Pons (tissue), 1 donor: ENCODE measurements at places on chromosomes 5 and 9.

DNA sequence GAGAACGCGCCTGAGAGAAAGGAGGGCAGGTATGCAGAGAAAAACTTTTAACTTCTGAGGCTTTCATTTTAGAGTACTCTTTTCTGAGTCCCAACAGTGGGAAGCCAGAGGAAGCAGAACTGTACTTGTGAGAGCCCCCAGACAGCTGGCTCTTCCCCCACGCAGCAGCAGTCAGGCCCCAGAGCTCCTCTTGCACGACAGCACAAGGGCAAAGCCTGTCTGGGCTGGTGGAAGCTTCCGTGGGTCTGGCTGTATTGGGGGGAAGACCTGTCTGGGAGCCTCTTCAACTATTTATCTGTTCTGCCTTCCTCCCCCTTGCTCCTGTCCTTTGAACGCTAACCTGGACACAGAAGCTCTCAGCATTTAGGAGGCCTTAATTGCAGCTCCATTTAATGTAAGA lies 68.2 kb downstream of the THBS4 start:
- no peak for DNase-seq

DNA sequence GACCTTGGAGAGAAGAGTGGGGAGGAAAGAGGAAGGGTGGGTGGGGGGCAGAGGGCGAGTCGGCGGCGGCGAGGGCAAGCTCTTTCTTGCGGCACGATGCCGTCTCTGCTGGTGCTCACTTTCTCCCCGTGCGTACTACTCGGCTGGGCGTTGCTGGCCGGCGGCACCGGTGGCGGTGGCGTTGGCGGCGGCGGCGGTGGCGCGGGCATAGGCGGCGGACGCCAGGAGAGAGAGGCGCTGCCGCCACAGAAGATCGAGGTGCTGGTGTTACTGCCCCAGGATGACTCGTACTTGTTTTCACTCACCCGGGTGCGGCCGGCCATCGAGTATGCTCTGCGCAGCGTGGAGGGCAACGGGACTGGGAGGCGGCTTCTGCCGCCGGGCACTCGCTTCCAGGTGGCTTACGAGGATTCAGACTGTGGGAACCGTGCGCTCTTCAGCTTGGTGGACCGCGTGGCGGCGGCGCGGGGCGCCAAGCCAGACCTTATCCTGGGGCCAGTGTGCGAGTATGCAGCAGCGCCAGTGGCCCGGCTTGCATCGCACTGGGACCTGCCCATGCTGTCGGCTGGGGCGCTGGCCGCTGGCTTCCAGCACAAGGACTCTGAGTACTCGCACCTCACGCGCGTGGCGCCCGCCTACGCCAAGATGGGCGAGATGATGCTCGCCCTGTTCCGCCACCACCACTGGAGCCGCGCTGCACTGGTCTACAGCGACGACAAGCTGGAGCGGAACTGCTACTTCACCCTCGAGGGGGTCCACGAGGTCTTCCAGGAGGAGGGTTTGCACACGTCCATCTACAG lies 760 bp downstream of the NPR3 start:
- DNase-seq = no peak

DNA sequence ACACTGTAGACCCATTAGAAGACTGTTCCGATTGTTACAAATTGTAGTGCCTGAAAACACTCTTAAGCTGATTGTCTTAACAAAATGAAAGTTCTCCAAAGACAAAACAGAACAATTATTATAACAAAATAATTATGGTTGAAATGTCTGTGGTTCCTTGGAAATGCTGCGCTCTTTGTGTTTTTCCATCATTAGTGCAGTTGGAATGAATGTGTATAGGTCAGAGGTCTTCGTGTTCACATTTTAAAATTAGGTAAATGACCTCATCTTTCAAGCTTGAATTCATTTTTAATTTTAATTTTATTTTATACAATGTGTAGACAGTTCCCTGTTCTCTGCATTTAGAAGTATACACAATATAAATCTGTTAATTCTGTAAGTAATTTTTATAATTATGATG lies 56.7 kb upstream of the NXNL2 start:
- DNase-seq = no peak

- no peak for DNase-seq
Observed at GRCh38 chr5:116441223-116441622, 133.4 kb downstream of the SEMA6A start.

DNA sequence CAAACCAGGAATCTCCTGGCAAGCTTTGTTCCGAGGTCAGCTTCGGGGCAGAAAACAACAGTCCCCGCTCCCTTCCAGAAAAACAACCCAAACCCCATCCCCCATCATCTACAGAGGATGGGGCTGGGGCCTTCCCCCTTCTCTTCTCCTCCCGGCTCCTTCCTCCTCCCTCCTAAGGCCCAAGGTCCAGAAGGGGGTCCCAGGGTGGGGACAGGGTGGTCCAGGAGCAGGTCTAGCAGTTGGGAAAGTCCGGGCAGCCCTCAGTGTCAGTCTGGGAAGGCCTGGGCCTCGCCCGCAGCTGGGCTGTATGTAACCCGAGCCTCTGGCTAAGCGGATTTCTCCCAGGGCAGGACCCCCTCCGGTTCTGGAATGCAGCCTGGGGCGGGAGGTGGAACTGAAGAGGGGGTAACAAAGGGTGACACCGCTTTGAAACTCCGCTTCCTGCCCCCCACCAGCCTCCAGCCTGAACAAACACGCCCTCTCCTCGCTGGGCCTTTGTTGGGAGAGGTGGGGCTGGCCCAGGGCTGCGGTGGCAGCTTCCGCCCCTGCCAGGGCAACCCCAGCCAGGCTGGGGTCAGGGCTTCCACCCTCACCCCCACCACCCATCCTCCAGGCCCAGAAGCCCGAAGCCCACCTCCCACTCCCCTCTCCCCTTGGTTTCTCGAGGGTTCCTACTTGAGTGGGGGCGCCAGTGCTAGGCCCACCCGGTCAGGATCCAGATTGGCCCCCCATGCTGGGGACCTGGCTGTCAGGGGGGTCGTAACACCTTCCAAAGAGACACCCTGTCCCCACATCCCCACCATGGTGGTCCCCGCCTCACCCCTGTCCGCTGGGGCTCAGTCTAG lies 63.5 kb downstream of the C9orf50 start:
- no peak for DNase-seq

- no peak for DNase-seq
Observed at GRCh38 chr5:1245905-1246576, 20.9 kb downstream of the SLC6A18 start.

- DNase-seq = no peak
Observed at GRCh38 chr5:76404223-76405211, 1.4 kb downstream of the IQGAP2 start.
